CD4-positive, alpha-beta T cell (primary cell): ENCODE measurements at places on chromosomes 12 and 14.

- DNase-seq, result peak; percentile 4
These were observed 357 bp downstream of the HOMEZ start for GRCh38 chr14:23285530-23286019.

- no peak for DNase-seq
These were observed 1.6 kb upstream of the MANSC4 start for GRCh38 chr12:27781680-27782079.

GRCh38 chr12:47990351-47991105 lies 13.7 kb downstream of the COL2A1 start:
- DNase-seq, result no peak

DNA sequence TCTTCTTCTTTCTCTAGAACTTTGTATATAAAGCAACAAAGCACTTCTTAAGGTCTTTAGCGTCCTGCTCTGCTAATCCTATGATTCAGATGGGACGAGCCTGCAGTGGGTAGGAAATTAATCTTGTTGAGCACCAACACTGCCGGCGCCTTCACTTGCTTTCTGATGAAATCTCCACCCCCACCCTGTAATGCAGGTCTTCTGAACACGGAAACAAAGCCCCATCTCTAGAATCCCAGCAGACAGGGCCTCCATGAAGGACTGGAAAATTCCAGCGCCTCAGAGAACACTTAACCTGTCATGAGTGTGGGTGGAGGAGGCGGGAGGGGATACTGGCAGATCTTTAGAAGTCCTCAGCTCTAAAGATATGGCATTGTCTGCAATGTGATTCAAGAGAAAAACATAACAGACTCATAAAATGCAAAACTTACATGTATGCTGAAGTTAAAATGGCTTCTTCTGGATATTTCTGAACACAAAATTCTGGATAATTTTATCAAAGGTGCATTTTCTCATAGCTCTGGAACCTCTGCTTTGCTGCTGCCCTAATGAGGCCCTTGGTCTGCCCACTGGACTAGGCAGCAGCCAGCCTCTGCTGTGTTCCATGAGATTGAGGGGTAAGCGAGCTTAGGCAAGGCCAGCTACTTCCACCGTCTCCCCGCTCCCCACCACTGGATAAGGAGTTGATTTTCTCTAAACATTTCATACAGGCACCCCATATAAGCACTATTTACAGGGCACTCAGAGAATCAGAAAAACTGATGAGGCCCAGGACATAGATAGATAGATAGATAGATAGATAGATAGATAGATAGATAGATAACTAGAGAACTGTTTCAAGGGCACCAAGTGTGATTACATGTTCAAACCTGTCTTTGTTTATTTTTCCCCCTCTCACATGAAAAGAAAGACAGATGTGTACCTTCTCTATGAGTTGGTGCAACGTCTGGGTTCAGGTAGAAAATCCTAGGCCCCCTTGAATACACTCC lies 43.1 kb downstream of the ZFP36L1 start:
- DNase-seq, result no peak

GRCh38 chr12:54428050-54429013 lies 9.3 kb upstream of the ITGA5 start:
- peak; percentile 45 for DNase-seq

GRCh38 chr12:47387994-47388393 lies 308.2 kb upstream of the AMIGO2 start:
- no peak for DNase-seq

DNA sequence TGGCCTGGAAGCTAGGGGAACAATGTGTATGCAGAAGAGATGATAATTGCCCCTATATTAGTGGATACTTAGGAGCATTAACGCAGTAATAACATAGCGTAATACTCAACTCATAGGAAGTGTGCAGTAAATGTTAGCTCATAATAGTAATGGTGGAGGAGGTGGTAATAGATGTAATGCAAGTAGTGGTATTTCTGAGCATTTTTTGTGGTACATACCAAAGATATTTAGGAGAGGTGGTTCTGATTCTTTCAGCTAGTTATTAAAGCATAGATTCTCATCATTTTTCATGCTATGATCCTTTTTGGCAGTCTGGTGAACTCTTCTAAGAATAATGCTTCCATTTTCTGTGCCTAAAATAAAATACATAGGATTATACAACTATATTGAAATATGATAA lies 233.1 kb downstream of the PTPRO start:
- no peak for DNase-seq

- DNase-seq, result no peak
These were observed 666.6 kb downstream of the NRXN3 start for GRCh38 chr14:78836777-78837176.

DNA sequence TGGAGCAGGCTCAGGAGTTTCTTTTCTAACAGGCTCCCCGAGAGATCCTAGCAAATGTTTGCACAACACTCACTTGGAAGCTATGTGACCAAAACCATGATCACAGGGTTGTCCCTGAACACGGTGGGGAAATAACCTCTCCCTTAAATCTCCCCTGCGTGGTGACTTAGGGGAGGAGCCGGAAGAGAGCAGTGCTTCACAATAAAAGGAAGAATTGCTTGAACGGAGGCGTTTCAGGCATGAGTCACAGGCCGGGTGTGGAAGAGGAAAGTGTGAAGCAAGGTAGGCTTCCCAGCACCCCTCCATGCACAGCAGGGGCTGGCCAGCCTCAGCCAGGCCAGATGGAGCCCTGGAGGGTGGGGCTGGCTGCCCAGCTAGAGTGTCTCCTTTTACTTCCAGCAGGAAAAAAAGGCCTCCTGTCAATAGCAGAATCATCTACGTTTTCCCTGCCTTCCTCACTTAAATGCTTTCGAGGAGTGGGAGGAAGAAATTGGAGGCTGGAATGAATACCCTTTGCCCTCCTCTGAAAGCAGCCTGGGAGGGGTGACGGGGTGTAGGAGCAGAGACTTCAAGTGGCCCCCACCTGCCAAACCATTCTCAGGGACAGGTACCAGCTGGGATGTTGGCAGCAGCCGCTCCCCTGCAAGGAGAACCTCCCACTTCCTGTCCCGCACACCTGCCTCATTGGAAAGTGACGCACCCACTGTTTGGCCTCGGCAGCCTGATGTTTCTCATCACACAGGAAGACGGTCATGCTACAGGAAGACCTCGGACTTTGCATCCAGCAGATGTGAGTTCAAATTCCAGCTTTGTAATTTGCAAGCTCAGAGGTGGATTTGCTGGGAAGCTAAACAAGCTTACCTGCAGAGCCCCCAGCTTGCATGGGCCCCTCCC lies 30.1 kb upstream of the PPP2R5C start:
- DNase-seq, result peak; percentile 68

DNA sequence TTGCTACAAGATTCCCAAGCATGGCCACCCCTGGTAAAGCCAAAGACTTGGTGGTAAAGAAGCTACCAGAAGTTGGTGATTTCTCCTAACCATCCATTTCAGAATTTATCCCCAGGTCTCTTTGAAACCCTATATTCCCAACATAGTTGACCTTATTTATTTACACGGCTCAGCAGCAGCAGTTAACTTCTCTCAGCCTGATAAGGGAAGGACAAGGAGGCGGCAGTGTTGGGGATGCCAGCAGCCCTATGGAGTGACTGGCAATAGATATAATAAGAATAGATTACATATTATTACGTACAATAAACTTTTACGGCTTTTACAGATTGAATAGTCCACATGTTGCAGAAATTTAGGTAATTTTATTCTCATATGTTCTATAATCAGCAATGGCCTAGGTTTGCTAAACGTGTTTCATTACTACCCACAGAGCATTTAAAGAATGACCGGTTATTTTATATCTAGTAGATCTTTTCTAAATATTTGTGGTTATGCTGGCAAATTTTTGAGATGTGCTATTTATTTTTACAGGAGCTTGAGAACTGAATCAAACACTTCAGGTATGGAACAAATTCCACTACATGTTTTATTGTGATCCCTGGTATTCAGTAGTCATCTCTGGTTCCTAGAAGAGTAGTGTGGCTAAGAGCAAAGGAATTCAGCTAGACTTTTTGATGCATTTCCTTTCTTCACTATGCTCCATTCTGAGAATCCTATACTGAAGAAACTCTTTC lies 19.8 kb upstream of the PALS1 start:
- DNase-seq, result no peak

DNA sequence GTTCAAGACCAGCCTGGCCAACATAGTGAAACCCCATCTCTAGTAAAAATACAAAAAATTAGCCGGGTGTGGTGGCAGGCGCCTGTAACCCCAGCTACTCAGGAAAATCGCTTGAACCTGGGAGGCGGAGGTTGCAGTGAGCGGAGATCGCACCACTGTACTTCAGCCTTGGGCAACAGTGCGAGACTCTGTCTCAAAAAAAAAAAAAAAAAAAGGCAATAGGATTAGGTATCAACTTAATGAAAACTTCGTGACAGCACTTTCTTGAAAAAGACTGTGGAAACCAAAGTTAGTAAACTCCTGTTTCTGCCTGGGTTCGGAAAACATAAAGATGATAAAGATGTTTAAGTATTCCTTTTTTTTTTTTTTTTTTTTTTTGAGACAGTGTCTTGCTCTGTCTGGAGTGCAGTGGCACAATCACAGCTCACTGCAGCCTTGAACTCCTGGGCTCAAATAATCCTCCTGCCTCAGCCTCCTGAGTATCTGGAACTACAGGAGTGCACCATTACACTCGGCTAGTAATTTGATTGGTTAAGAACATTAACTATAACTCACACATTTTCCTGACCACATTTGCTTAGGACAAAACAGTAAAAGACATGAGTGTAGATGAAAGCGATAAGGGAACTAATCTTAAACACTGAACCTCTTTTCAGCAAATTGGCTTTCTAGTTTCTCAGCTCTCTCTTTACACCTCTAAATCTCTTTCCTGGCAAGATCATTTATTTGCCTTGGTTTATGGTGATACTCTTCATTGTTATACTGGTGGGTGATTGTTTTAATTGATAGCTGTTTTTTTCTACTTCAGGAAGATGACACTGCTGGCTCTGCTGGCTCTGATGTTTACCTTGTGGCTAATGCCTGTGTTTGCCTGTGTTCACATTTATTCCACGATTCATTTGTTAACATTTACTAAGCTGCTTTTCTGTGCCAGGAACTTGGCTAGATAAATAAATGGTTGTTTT lies 15.8 kb downstream of the HIF1A start:
- no peak for DNase-seq
